Kidney capillary endothelial cell (primary cell): ENCODE measurements at places on chromosomes 3 and 15.
A peak's percentile ranks its signal among the peaks of the same experiment; 100 is the strongest.

DNA sequence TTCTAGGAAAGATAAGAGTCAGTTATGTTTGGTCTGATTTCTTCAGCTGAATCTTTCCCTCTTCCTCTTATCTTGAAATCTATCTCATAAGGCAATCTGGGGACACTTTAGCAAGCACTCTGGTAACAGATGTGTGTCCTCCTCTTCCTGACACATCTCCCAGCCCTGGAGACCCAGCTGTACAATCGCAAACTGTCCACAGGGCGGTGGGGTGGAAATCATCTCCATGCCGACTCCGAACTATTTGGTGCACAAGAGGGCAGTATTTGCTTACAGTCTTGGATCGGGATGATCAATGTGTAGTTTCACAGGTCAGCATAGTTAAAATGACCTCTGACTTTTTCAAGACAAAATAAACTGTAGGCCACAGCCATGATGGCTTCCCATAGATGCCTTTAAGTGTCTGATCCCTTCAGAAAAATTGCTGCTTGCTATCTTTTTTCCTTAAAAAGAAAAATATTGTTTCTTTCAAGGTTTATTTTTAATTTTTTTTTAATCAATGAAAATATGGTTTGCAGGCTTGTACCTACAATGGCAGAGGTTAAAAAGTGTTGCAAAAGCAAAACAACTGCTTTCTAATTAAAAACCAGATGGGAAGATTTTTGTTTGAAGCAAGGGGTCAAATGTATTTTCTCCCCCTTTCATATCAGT, 17.7 kb downstream of the EEFSEC start:
- peak; percentile 71 for DNase-seq

DNA sequence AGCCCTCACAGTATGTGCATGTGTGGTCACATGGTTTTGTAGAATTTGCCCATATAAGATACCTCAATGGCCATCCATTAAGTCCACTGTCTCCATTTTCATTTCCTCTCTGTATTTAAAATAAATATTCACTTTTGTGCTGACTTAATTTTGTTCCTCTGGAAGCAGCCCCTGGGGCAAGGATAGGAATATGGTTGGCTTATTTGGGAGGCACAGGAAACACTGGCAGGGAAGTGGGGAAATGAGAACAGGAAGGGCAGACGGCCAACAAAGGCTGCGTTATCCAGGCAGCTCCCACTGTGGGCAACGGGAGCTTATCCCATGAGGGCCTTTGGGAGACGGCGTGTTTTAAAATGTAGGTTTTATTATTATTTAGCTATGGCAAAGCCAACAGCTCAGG, 148.6 kb downstream of the SHQ1 start:
- no peak for DNase-seq

DNA sequence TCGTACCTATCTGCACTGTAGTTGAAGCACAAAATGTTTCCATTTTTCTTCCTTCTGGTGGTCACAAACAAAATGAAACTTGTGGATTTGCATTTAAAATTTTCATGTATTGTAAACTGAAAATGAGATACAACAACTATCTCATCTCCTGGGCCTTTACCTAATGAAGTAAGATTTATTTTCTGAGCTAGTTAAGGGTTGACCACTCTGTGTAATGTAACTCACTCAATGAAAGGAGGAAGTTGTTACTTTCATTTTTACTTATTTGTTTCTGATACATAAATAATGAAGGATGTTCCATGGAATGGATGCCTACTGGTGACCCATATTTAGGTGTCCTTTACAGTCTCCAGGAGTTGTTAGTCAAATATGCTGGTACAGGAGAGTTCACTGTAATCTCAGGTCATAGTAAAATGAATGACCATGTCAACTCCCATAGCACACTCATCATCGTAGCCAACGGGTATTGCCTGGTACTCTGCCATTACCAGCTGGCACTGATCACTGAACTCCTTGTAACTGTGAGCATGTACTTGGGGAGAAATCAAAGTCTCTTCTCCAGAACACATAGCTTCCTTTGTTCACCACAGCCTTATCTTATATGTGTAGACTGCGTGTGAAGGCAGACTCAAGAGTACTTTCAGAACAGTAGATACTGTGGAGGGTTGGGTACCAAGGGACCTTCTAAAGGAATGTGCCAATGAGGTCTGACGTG, 474.2 kb upstream of the ROBO2 start:
- no peak for DNase-seq

DNA sequence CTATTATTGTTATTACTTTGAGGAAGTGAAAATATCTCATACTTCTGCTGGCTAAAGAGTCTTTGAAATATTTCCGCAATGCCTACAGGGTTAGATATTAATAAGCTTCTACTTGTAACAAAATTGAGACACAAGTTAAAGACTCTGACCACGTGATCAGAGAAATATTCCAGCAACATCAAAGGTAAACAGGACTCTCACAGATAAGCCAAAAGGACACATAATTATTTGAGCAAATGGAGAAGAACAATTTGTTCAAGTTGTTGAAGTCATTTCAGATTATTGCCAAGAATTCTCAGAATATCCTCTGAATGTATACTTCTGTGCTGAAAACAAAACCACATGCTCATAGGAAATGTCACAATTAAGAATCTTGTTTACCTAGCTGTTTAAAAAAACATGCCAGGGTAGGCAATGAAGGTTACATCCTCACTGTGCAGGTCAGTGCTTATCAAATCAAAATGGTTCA, 225.8 kb upstream of the ALCAM start:
- no peak for DNase-seq

GRCh38 chr3:24119321-24119751, 174.2 kb downstream of the NR1D2 start:
- no peak for DNase-seq

GRCh38 chr3:70064194-70064779, 64.8 kb downstream of the SAMMSON start:
- DNase-seq = peak; percentile 27

DNA sequence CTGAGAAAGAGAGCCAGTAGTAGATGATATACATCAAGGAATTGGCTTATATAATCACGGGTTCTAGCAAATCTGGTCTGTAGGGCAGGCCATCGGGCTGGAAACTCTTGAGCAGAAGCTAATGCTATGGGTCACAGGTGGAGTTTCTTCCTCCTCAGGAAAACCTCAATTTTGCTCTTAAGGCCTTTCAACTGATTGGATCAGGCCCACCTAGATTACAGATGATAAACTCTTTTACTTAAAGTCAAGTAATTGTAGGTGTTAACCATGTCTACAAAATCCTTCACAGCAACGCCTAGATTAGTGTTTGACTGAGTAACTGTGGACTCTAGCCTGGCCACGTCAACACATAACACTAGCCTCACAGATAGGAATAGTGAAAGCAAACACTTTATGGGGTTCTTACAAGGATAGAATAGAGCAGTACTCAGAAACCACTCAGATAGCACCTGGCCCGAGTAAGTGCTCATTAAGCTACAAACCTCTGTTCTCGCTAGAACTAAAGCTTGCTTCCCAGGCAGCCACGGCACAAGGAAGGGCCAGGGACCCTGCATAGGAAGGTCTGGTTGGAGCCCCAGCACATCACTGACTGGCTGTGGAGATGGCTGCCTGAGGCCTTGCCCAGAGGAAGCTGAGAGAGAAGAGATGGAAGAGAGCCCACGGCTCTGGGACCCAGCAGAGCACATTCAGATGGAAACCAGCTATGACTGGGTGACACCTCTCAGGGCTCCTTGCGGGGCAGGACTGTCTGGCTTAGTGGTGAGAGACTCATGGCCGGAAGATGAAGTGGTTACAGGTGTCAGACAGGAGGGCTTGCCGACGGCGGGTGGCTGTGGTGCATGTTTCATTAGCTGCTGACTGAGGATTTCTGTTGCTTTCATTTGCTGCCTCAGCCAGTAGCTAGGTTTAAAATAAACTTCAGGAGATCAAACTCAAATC, 202.5 kb upstream of the TLE3 start:
- no peak for DNase-seq

GRCh38 chr3:95705786-95706418, 1108.5 kb upstream of the EPHA6 start:
- DNase-seq = no peak

DNA sequence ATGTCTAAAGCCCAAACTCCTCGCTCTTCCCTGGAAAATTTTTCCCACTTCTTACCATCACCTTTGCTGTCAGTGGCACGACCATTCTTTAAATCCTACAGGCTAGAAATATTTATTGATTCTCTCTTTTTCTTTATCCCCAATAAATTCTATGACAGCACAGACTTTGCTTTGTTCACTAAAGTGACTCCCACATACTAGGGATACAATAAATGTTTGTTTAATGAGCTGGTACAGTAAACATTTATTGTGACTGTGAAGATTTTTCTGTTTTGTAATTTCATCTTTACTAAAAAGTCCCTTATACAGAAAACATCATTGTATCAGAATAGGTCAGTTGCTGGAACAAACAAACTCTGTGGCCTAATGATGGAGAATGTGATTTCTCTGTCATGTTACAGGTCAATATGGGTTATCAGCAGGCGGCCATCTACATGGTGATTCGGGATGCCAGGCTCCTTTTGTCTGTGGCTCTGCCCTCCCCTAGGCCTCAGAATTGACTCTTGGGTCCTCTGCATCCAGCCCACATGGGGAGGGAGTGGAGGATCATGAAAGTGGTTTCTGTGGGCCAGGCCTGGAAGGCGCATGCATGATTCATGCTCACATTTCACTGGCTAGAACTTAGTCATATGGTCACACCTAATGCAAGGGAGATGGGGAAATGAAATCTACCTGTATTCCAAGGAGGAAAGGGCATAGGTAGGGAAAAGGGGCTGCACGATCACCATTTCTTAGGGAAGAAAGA, 22.7 kb upstream of the KNG1 start:
- no peak for DNase-seq

GRCh38 chr3:107523289-107523538, 452 bp downstream of the BBX start:
- no peak for DNase-seq

- no peak for DNase-seq
These were observed 155.7 kb downstream of the CHDH start for GRCh38 chr3:53690521-53690920.

- DNase-seq = no peak
These were observed 678.1 kb upstream of the DPPA4 start for GRCh38 chr3:110015231-110015963.

DNA sequence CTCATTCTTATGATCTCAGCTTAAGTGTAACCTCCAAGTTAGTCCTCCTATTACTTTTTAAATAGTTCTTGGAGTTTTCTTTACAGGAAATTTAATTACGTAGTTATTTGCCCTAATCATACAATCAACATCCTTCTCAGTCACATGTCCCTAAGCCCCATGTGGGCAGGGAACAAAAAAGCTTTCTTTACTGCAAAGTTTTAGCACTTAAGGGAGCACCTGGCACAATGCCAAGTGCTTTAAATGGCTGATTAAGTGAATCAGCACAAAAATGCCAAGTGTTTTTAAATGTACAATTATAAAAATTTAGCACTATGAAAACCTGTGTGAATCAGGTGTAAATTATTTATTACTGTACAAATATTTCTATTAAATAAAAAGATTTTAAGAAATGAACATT, 445.3 kb downstream of the C3orf38 start:
- peak; percentile 19 for DNase-seq

DNA sequence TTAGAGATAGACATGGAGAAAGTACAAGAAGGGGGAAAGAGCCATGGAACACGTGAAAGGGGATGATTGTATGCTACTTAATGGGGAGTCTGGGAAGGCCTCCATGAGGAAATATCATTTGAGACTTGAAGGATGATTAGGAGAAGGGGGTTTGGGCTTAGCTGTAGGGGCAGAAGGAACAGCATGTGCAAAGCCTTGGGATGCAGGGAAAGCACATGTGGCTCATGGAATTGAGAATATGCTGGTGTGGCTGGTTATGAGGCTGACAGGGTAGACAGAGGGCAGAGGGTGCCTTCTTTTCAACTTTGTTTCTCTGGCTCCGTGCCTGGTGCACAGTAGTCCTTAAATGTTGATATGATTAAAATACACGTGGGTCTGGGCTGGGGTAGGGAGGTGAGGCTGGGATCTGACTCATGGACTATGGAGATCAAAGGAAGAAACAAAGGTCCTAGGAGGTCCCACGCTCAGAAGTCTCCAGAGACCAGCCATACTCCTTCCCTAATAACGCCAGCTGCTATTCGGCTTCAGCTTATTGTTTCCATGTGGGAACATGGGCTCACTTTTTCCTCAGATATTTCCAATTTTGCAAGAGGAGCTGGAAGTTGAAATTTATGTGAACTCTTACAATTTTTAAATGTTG, 1.1 kb downstream of the GTF2E1 start:
- DNase-seq = no peak

- DNase-seq = no peak
These were observed 223.0 kb downstream of the EPHA6 start for GRCh38 chr3:97037294-97037943.

- no peak for DNase-seq
These were observed 1057.2 kb downstream of the NAALADL2 start for GRCh38 chr3:175916191-175916934.

GRCh38 chr15:80228959-80229610, 22.9 kb downstream of the CTXND1 start:
- no peak for DNase-seq

DNA sequence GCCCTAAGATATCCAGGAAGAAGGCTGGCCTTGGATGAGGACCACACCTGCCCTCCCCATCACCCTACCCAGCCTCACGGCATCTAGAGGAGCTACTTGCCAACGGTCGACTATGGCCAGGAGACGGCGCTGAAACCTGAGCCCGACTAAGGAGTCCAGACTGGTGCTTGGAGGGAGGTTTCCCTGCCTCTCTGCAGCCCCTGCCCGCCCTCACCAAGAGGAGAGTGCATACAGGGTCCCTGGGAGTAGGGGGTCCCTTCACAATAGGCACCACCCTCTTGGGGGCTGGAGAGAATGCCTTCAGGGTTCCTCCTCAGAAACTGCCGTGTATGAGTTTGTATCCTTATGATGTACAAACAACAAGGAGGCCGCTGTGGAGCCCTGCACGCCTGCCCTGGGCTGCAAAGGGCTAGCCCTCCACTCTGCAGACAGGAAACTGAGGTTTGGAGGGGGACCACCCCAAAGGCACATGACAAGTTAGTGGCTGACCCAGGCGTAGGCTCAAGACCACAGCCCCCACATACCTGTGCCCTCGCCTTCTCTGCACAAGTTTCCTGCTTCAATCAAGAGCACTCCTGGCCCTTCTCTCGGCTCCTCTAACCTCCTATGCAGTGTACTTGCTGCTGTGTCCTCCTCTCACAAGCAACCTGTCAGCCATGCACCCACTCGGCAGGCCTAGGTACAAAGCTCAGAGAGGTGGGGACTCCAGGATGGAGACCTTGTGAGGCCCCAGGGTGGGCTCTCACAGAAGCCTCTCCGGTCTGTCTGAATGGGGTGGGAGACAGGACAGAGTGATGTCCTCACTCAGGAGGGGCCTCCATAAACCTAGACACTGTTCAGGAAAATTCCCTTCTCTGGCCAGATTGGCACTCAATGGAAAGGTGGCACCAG, 7.4 kb downstream of the KLF15 start:
- DNase-seq = no peak

- no peak for DNase-seq
These were observed 24.5 kb downstream of the HHLA2 start for GRCh38 chr3:108320746-108321350.

GRCh38 chr3:195185583-195185982, 85.4 kb downstream of the XXYLT1 start:
- no peak for DNase-seq

- DNase-seq = peak; percentile 19
These were observed 50.6 kb upstream of the SLC6A1 start for GRCh38 chr3:10941972-10942371.

GRCh38 chr15:65676123-65676522, 54.4 kb downstream of the SLC24A1 start:
- no peak for DNase-seq

GRCh38 chr3:124234852-124235252, 242.9 kb upstream of the ROPN1 start:
- peak; percentile 92 for DNase-seq

GRCh38 chr15:60584355-60584998, 105.5 kb upstream of the ICE2 start:
- DNase-seq = no peak
